ENCODE measurements at places on chromosomes 13 and 19.

DNA sequence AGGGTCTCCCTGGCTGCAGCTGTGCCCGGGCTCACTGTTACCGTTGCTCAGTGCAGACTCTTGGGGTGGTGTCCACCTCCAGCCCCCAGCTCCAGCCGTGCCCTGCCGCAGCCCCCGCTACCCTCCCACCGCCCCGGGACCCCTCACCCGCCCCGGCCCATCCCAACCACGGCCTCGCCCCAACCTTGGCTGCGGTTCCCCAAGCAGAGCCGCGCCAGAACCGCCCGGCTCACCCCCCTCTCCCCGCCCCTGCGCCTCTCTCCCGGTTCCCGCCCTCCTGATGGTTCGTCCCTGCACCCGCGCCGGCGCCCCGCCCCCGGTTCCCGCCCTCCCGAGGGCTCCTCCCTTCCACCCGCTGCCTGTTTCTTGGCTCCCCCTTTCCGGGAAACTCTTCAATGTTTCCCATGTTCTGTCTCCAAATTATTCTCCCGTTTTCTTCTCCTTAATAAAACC is 40.3 kb downstream of the ANKRD10 start:
- peak; percentile 80 for DNase-seq

GRCh38 chr13:22040810-22041364 is 370.0 kb downstream of the FGF9 start:
- DNase-seq, result no peak

DNA sequence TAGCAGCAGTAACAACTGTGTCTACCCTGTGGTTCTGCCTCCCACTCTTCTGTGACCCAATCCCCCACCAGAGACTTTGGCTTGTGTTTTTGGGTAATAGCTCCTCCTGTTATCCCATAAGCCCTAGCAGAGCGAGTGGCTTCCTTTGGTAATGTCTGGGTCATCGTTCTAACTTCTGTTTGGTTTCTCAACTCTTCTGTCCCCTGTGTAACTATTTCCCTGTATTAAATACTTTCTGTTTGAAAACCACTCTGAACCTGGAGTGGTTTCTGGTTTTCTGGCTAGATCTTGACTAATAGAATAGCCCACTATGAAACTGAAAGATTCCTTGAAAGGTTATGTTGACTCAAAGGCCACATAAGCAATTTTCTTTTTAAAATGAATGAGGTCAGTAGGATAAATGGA is 350.0 kb downstream of the DCT start:
- no peak for DNase-seq

DNA sequence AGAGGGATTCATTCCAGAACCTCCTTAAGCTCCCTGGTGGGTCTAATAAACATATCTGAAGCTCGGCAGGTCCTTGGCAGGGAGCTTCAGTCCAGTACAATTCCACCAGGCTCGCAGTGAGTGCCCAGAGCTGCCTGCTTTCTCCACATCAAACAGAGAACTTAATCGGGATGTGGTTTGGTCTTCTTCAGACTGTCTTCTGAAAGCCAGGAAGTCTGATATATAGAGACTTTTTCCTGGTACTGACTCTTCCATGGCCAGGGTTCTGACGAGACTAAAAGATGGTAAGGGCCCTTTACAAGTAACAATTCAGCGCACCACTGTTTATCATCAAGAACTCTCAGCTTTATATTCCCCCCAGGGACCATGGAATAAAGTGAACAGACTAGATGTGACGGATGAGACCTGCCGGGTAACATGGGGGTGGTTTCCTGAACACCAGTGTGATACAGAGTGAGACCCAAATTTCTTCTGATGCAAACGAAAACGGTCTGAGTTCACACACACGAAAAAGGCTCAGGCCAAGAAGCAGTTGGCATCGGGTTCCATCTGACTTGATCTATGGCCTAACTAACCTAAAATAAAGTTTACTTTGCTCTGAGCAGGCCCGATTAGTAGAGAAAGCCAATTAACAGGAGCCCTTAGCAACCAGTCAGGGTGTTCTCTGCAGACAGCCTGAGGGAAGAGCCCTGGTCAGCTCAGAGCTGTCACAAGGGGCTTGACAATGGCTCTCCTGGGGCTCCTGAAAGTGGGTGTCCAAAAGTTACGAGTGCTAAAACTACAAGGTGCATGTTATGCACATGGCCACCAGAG is 29.0 kb downstream of the RANBP3 start:
- no peak for DNase-seq

- DNase-seq, result no peak
Observed at GRCh38 chr19:49880162-49880869, 2.8 kb downstream of the TBC1D17 start.

GRCh38 chr13:86098511-86098910 is 299.3 kb upstream of the SLITRK6 start:
- no peak for DNase-seq

DNA sequence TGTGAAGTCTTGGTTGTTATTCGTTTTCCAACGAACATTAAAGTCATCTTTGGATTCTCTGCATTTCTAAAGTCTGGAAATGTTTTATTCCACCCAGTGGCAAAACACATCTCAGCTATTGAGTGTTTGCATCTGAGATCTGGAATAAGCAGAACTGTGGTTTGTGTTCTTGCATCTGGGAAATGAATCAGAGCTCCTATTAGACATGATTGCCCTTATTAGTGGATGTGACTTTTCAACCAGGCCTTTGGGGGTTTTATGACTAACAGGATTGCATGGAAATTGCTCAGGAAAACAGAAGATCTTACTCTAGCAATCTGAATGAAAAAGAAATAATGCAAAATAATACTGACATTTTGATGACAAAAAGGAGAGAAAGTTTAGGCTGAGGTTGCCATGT is 488.8 kb downstream of the IRS2 start:
- DNase-seq, result no peak

DNA sequence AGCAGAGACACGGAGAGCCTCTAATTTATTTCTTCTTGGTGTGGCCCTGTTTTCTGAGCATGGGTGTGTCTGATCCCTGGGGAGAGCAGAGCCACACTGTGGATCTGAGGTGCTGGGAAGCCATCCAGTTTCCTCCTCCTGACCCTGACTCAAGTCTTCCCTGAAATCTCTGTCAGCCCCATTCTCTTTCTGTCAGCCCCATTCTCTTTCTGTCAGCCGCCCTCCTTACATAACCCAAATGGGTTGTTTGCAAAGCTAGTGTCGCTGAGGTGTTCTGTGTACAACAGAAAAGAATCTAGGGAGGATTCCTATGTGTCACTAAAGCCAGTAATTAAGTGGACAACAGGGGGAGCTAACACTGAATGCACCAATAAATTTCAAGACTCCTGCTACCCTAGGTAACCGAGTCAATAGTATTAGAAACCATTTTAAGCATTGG is 50.2 kb downstream of the LRCH1 start:
- no peak for DNase-seq

- no peak for DNase-seq
Observed at GRCh38 chr13:50842990-50843256, 569 bp downstream of the DLEU7 start.

DNA sequence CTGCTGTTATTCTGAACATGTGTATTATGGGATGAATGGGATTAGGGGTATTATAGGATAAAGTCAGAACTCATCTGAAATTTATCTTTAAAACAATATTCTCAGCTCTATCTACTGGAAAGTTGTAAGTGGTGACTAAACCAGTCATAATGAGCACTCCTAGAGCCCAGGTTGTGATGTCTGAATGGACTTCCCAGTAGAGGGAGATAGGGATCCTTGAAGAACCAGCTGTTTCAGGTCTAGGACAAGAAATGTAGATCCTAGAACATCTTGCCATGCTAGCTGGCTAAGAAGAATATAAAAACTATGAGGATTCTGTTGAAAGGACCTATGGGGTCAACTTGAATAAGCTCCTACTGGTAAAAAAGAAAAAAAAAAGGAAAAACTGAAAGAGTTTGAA is 310.8 kb downstream of the SLC7A1 start:
- no peak for DNase-seq

DNA sequence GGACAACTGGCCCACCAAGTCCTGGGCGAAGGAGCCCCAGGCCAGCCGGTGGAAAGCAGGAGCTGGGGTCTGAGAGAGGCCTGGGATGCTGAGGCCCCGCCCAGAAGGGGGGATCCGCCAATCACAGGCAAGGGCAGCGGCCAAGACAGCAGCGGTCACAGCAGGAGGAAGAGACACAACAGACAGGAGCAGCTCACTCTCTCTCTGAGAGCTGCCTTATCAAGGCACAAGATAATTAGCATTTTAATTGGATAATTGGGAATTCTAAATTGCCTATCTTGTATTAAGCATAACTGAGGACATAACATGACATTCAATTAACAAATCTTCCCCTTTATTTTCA is 46.2 kb downstream of the CEBPG start:
- DNase-seq, result no peak
